ENCODE measurements at places on chromosomes 2 and 18. TPM values are rescaled to one million over a fixed set of nuclear protein-coding genes. Genes with fewer than 3 reads are reported as not detected.
A peak's percentile ranks its signal among the peaks of the same experiment; 100 is the strongest.

GRCh38 chr2:85861180-85861579, 27.6 kb downstream of the ST3GAL5 start:
- no peak for DNase-seq

DNA sequence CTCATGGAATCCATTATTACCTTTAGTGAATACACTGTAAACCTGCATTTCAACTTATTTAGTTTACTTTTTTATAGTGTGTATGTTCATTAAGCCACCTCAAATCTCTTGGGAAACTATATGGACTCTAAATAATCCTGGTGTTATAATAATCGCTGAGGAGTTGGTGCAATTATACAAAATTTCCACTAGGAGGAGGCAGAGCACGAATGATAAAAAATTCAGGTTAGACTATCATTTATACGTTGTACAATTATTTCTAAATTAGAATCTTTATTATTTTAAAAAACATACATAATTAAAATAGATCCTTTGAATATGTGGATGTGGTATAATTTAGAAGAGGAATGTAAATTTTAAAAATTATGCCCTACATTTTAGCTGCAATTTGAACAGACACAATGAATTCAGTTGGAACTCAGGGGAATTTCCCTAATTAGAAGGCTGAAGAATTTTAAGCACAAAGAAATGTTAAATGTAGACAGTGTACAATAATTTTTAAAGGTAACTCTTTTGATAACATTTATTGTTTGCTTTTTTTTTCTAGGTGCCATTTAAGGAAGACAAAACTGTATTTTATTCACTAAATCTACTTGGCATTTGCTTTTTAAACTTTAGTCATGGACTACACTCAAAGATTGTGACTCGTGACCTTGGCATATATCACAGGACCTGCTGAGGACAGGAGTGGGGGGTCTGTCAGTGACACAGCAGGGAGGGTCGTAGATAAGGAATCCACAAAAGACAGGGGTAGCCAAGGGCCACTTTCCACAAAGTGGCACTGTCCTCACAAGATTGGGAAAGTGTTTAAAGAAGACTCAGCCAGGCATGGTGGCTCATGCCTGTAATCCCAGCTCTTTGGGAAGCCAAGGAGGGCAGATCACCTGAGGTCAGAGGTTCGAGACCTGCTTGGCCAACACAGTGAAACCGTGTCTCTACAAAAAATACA, 45.5 kb downstream of the RAB12 start:
- DNase-seq: no peak

DNA sequence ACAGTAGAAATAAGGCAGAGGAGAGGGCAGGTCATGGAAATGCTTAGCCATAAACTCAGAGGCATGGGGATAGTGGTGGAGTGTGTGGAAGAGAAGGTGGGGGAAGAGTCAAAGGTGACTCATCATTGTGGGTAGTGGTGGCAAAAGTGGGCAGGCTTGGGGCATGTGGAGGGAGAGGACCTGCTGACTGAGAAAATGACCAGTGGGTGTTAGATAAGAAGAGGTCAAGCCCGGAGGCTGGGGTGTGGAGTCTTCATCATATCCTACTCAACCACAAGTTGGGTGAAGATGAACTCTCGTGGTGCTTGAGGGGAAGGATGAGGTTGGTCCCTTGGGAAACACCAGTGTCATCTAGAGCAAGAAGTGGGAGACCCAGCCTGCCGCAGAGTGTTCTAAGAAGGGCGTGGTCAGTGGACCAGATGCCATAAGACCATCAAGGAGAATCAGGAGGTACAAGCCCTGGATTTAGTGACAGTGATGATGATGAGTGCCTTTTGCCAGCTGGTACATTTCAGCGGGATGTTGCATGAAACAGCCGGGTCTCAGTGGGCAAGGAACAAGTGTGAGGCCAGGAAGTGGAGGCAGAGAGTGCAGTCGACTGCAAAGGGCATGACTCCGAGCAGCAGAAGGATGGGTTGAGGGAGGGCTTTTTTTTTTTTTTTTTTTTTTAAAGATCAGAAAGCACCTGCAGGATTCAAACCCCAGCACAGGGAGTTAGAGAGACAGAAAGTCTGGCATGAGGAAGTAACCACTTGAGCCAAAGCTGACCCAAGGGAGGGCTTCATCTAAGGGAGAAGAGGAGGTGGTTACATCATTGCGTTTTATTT, 122.6 kb upstream of the SPRED2 start:
- peak; percentile 75 for DNase-seq

GRCh38 chr2:206193671-206194357, 34.1 kb downstream of the EEF1B2 start:
- no peak for DNase-seq

DNA sequence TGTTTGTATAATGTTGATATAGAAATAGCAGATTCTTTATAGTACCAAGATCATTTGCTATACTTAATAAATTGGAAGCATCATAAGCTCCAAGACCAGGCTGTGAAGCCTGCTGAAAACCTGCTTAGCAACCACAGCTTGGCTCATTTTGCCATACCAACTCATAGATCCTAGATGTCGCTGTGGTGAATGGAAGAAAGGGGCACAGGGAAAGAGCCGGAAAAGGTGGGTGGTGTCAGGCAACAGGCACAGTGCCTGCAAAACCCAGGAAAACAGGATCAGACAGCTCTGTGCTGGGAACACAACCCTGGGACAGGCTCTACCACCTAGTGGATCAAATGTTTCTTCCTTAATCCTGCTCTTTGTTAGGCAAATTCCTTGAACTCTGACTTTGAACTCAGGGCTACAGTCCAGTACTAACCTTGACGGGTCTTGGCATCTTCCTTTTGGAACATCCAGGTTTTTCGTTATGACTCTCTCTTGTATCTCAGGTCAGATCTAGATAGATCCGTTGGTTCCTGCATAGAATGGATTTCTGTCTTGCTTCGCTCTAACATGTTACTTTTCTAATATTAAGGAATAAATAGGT, 31.6 kb downstream of the TWSG1 start:
- no peak for DNase-seq

DNA sequence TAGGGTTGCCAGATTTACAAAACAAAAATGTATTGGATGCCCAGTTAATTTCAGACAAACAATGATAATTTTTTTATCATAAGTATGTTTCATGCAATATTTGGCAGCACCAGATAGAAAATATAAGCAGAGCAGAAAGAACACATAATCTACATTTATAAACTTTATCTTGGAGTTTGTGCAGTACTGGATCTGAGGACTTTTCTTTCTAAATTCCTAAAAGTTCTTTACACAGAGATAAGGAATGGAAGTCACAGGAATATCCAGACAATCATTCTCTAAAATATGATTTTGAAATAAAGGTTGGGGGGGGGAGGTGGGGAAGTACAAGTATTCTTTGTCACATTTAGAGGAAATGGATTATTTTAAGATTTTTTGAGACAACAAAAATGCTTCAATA, 28.8 kb upstream of the MC4R start:
- no peak for DNase-seq

GRCh38 chr2:171044416-171044815, 115.4 kb downstream of the GORASP2 start:
- no peak for DNase-seq

DNA sequence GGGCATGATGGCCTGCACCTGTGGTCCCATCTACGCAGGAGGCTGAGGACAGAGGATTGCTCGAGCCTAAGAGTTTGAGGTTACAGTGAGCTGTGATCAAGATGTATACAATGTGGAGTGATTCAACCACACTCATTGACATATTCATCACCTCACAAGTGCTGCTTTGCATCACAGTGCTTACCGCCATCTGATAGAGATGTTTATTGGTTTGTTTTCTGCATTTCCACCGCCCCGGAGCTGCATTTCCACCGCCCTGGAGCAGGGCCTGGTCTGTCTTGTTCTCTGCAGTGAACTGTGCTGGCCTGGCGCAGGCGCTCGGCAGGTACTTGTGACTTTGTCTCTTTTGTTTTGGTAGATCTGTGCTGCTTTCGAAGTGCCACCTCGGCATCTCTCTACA, 96.0 kb downstream of the SMAD7 start:
- no peak for DNase-seq

GRCh38 chr2:65545837-65546805, 113.7 kb upstream of the SPRED2 start:
- DNase-seq: no peak

- DNase-seq: no peak
Observed at GRCh38 chr18:12308386-12309100, 502 bp downstream of the TUBB6 start.

- DNase-seq: no peak
Observed at GRCh38 chr18:47680488-47680887, 250.0 kb downstream of the SMAD2 start.

ANKRD53 gene
- total RNA-seq: not detected

CCDC121 gene
- total RNA-seq: 0.36 TPM

RMDN2 gene
- total RNA-seq: 3.2 TPM

UPP2 gene
- not detected for total RNA-seq

XIRP2 gene
- not detected for total RNA-seq

AGXT gene
- total RNA-seq: not detected

ZEB2 gene
- total RNA-seq: 181 TPM

WDPCP gene
- 8.7 TPM for total RNA-seq

GNLY gene
- total RNA-seq: 599 TPM

TNFAIP6 gene
- 0.64 TPM for total RNA-seq

ACTR3 gene
- total RNA-seq: 466 TPM

FOXI3 gene
- total RNA-seq: not detected
